Glomerular endothelial cell (primary cell): ENCODE measurements at places on chromosomes 2 and 18.

- no peak for DNase-seq
Measured at GRCh38 chr2:175169191-175169590, 1.2 kb upstream of the ATF2 start.

DNA sequence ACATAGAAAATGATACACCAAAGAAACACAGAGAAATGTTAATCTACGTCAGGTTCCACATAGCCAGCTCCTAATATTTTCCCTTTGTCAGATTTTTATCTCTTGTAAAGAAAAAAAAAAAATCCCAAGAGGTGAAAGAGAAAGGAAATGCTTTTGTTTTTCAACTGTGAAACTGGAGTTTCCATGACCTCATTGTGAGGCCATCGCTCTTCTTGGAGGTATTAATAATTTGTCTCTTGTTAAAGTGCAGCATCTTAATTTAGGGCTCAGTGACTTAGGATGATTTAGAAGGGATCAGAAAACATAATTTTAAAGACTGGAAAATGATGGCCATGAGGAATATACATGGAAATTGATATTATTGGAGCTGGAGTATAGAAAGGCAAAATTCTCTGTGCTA lies 21.7 kb downstream of the ARHGAP28 start:
- DNase-seq: no peak

DNA sequence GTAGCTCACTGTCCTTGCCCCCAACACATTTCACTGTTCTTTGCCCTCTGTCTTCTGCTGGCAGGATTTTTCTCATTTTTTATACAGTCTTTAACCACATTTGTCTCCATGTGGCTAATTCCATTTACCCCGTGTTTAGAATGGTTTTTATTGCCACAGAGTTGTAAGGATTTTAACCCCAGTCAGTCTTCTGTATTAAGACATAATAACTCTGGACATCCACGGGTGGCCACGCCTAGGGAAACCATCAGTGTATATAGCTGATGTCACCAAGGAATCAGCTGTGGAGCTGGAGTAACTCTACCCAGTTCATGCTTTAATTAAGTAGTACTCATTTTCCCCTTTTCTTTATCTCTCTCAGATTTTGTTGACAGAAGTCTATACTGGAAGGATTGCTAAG lies 139.8 kb downstream of the MAP4K4 start:
- DNase-seq: no peak

DNA sequence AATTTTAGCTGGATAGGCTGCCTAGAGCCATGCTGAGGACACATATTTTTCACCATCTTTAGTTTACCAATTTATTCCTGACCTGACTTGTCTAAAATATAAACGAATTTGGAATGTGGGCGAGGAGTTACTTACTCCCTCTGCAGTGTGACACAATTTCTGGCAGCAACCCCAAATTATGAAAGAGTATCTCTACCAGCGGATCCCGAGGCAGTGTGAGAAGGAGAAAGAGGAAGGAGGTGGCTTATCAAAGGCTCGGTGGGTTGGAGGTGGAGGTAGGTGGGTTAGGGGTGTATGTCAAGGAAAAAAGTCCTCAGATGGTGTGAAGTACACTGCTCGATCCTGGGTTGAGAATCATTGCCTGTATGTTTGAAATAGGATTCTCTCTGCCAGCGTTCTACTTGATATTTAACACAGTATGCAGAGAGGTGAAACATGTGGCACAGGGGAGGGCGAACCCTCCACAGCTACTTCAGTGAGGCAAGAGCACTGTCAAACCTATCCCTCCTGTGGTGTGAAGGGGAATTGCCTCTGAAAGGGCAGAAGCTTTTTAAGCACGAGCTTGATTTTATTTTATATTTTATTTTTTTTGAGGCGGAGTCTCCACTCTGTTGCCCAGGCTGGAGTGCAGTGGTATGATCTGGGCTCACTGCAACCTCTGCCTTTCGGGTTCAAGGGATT lies 76.0 kb downstream of the RFTN2 start:
- DNase-seq: no peak

DNA sequence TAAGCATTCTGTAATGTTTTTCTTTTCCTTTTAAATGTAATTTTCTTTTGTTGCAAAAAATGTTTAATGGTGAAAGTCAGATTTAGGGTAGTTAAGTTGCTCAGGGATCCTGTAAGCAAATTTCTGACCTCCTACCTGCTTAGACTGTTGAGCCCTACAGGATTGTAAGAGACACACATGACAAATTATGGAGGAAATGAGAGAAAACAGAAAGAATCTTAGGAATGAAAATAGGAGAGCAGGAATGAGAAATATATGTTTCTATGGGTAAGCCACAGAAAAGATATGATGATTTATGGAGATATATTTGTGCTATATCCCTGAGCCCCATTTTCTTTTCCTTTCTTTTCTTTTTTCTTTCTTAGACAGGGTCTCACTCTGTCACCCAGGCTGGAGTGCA lies 28.3 kb downstream of the CYBRD1 start:
- no peak for DNase-seq

DNA sequence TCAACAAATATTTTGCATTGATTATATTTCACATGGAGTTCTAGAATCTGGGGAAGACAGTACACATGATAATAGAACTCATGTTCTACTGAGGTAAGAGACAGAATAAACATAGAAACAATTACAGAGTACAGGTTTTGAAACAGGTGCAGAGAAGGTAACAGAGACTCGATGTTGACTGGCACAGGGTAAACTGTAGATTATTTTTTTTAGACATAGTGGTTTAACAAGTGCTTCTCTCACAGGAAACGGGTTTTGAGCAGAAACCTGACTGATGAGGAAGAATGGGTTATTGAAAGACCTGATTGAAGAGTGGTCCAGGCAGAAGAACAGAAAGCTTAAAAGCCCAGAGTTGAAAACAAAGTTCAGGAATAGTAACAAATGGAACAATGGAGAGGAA lies 1002.5 kb upstream of the FAM98A start:
- DNase-seq: no peak

- no peak for DNase-seq
Measured at GRCh38 chr2:111157798-111158197, 37.1 kb downstream of the BCL2L11 start.

GRCh38 chr18:58103339-58103985 lies 59.4 kb downstream of the NEDD4L start:
- no peak for DNase-seq

DNA sequence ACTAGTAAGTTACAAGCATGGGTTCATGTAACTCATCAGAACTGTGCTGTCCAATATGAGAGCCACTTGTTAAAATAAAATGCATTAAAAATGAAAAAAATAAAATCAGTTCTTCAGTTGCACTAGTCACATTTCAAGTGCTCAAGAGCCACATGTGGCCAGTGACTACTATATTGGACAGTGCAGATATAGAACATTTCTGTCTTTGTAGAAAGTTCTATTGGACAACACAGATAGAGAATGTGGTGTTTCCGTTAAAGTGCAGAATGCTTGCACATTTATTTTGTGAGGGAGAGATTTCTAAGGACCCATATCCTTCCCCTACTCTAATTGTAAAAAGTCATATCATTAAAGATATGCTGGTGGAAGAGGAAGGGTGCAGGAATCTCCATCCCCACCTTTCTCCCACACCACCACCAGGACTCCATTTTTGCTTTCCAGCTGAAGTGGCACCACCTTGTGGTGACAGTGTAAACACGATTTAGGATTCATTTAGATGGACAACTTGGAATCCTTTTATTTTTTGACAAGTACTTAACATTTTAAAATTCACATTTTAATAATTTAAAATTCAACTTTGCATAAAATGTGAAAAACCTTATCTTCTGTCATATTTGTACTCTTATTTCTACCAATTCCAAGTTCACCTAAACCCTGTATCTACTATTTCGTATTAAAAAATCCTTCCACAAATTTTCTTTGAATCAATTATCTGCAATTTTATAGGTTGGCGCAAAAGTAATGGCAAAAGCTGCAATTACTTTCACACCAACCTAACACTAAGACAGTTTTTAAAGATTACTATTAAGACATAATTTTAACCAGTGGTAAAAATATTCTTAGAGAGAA lies 9.4 kb upstream of the CD302 start:
- peak; percentile 41 for DNase-seq

DNA sequence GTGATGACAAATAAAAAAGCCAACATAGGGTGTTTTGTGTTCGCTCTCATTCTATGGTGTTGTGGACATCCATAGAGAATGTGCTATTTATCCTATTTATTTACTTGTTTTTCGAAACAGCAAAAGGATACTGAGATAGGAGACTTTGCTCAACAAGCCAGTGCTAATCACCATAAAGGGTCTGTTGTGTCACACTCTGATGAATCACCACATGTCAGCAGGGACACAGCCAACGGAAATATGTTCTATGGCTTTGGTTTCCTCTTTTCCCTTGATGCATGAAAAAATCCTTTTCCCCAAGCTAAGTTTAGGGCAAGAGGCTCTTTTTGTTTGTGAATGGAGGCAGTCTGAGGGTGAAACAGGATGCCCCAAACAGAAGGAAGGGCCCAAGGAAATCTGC lies 154.3 kb downstream of the RNF152 start:
- no peak for DNase-seq

- no peak for DNase-seq
Measured at GRCh38 chr18:27735117-27735516, 441.8 kb downstream of the CDH2 start.

DNA sequence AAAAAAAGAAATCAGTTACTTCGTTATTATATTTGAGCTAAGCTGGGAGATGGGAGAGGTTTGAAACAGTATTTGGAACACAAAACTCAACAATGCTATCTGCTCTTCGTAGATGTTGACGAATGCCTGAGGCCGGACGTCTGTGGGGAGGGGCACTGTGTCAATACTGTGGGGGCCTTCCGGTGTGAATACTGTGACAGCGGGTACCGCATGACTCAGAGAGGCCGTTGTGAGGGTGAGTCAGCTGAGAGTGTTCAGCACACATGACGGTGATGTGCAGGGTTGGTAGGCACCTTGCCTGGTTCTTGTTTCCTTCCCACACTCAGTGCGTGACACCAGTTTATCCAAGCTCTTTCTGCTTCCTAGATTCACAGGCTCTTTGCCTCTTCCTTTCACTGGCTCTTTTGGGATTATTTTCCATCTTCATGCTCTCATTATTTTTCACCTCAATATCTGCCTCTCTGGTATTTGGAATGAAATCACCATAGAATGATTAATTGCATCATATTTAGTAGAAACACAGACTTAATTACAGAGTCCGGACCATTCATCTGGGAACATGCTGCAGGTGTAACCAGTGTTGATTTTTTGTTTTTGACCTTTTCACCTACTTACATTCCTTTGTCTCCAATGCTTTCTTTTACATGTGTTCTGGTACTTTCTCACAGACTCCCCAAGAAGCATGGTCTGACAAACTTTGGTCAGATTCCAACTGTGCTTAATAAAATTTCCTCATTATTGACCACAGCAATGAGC lies 200.6 kb upstream of the RASGRP3 start:
- peak; percentile 96 for DNase-seq

GRCh38 chr2:176134035-176134434 lies 4.5 kb downstream of the HOXD8 start:
- no peak for DNase-seq

DNA sequence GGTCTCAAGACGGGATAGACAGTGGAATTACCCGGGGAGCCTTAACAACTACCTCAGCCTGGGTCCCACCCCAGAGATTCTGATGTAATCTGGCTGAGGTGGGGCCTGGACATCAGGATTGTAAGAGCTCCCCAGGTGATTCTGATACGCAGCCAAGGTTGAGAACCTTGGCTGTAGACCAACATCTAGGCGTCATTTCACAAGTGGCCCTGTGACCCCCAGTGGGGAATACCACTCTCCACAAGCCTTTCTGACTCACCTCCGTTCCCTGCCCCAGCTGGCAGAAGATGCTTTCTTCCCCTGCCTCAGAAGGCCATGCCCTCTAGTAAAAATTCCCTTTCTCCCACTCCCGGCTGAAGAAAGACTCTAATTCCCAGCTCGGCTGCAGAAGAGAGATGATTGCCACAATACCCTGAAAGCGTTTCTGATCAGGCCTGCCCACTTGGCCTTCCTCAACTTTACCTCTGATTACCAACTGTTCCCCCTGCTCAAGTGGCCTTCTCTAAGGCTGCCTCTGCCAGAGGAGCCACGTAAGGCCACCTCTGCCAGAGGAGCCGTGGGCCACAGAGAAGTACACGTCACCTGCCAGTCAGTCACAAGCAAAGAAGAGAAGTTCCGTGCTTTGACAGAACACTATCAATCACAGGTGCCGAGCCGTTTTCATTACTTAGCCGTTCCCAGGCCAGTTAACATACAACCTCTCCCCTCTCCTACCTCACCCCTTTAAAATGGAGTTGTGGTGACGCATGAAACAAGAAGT lies 116.8 kb upstream of the PKDCC start:
- no peak for DNase-seq
